ENCODE measurements at places on chromosomes 11 and 22.
A peak's percentile ranks its signal among the peaks of the same experiment; 100 is the strongest.

- no peak for DNase-seq
Measured at GRCh38 chr22:20186183-20186870, 35.5 kb upstream of the CCDC188 start.

GRCh38 chr11:15236559-15236958, 121.8 kb downstream of the INSC start:
- no peak for DNase-seq

- no peak for DNase-seq
Measured at GRCh38 chr22:46970411-46971098, 208.1 kb downstream of the TBC1D22A start.

GRCh38 chr11:32184041-32184722, 93.3 kb downstream of the RCN1 start:
- DNase-seq, result no peak

GRCh38 chr22:41638124-41638523, 17.0 kb downstream of the XRCC6 start:
- DNase-seq, result no peak

- DNase-seq, result no peak
Measured at GRCh38 chr22:36544107-36544620, 15.2 kb upstream of the EIF3D start.

GRCh38 chr11:69180226-69180625, 24.5 kb downstream of the SMIM38 start:
- DNase-seq, result no peak

GRCh38 chr22:28231441-28231840, 312.4 kb upstream of the PITPNB start:
- DNase-seq, result no peak

DNA sequence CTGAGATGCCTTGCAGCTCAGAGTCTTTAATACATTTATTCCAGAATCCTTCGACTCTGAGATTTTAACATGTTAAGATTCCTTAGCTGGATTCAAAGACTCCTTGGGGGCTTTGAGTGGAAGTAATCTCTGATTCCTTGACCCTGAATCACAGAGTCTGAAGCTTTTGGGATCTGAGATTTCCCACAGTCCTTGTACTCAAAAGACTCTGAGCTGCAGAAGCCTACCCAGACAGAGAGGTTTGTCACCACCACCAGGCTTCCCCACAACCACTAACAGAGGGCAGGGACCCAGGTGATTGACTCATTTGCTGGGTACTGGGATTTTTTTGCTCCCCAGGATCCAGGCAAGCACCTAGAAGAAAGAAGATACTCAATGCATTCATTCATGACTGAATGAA, 1.4 kb upstream of the SERPINH1 start:
- no peak for DNase-seq

DNA sequence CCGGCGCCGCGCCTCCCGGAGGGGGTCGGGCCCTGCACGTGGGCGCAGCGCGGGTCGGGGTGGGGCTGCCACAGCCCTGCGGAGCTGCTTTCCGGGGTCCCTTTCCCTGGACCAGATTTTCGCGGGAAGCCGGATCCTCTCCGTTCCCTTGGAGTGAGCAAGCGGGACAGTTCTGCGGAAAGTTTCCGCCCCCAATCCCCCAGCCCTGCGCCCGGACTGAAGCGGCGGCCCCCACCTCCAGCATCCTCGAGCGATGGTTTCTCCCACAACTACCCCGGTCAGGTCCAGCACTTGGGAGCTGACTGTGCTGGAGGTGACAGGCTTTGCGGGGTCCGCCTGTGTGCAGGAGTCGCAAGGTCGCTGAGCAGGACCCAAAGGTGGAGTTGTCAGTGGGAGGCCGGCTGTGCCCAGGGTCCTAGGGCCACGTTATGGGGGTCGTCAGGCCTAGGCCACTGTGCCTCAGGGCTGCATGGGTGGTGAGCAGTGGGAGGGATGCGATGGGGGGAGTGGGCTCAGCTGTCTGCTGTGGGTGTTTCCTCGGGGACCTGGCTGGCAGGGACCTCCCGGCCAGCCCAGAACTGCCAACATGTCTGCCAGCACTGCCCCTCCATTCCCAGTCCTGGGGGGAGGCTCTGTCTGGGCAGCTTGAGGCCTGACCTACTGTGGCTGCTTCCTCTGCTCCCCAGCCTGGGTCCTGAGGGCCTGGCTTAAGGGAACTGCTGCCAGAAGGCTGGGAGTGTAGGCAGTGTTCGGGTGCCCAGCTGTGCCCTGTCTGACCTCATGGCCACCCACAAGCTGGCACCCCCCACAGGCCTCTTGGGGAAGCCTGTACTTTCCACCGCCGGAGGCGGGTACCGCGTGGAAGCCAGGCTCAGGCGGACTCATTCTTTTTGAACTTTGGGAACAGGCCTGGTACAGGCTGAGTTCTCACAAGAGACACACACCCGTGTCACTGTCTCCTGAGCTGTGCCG, 726 bp downstream of the ST3GAL4 start:
- peak; percentile 30 for DNase-seq

All from stimulated activated CD4-positive, alpha-beta T cell treated with anti-CD3 and anti-CD28 coated beads, Interleukin-2, amount 100 ng/mL, for 24 hours (primary cell).